ENCODE measurements at places on chromosomes 16 and 17.

GRCh38 chr16:1152651-1153259, at the start of gene CACNA1H:
Gene CACNA1H, plus strand, starts transcription at chr16:1153106. Its CDS starts 632 bp downstream, at chr16:1153738.
- no peak for DNase-seq

DNA sequence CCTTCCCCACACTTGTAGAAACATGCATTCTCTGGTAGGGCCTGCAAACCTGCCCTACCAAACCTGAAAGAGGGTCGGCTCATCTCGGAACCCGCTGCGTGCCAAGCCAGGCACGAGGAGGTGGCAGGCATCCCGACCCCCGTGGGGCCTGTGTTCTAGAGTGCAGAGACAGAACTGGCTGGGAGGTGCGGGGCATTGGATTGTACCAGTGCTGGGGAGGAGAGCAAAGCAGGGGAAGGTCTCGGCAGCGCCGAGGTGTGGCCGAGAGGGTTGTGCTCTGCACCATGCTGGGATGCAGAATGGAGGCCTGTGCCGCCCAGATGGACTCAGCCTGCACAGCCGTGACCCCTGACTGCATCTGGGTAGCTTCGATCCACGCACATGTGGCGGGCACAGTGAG, 17.8 kb upstream of the MC1R start:
- no peak for DNase-seq

GRCh38 chr17:26792486-26792885, 501.4 kb upstream of the WSB1 start:
- peak; percentile 3 for DNase-seq

- no peak for DNase-seq
Measured at GRCh38 chr17:19973156-19973555, 4.5 kb downstream of the AKAP10 start.

DNA sequence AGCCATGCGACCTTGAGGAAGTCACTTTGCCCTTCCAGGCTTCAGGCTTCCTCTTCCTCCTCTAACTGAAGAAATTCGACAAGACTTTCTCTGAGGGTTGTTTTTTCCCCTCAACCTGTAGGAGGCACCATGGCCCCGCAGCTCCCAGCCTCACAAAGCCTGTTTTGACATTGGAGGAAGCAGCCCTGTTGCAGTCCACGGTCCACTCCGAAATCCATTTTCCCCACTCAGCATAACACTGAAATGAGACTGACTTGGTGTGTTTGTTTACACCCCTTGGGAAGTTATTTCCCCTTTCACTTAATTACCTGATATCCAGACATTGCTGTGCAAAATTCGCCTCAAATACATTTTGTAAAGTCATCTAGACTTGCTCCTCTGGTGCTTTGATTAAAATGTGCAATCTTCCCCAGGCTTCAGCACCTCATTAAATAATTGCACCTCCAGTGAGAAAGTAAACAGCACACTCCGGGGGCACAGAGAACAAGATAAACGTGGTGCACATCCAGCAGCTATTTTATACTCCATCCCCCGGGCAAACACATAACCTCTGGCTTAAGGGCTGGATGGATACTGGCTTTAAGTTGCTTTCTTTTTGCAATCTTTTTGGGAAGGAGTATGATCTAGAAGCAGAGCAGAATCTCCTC, 41.4 kb upstream of the PIRT start:
- peak; percentile 44 for DNase-seq

GRCh38 chr17:52237151-52237550, 78.6 kb upstream of the CA10 start:
- no peak for DNase-seq

DNA sequence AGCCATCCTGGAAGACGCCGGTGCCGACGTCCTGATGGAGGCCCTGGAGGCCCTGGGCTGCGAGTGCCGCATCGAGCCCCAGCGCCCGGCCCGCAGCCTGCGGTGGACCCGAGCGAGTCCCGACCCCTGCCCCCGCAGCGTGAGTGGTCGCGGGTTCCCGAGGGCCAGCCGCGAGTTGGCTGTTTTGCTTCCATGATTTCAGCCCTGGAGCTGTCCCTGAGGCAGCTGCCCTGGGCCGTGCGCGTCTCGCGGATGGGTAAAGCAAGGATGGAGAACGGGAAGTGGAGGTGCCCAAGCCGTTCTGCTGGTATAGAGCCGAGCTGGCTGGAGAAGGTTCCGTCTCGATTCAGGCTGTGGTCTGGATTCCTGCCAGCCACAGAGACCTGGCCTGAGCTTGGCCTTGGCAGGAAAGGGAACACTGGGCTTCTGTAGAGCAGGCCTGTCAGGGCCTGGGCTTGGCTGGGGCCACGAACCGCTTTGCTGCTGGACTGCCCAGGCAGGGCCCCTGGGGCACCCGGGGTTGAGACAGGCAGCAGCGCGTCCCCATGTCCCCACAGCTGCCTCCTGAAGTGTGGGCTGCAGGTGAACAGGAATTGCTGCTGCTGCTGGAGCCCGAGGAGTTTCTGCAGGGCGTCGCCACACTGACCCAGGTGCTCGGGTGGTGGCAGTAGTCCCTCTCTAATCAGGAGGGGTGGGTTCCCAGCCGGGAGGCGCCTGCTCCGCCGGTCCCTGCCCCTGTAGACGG, 941 bp upstream of the MRPS34 start:
- DNase-seq, result no peak

DNA sequence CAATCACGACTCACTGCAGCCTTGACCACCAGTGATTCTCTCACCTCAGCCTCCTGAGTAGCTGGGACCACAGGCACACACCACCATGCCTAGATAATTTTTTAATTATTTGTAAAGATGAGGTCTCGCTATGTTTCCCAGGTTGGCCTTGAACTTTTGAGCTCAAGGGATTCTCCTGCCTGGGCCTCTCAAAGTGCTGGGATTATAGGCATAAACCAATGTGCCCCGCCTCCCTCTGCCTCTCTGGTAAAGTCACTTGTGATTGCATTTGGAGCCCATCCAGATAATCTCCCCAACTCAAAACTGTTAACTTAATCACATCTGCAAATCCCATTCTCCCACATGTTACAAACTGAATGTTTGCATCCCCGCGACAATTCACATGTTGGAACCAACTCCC, 11.8 kb upstream of the PECAM1 start:
- DNase-seq, result no peak

- no peak for DNase-seq
Measured at GRCh38 chr17:19454074-19454473, 43.0 kb downstream of the RNF112 start.

- no peak for DNase-seq
Measured at GRCh38 chr17:27868565-27868964, 24.6 kb downstream of the LYRM9 start.

DNA sequence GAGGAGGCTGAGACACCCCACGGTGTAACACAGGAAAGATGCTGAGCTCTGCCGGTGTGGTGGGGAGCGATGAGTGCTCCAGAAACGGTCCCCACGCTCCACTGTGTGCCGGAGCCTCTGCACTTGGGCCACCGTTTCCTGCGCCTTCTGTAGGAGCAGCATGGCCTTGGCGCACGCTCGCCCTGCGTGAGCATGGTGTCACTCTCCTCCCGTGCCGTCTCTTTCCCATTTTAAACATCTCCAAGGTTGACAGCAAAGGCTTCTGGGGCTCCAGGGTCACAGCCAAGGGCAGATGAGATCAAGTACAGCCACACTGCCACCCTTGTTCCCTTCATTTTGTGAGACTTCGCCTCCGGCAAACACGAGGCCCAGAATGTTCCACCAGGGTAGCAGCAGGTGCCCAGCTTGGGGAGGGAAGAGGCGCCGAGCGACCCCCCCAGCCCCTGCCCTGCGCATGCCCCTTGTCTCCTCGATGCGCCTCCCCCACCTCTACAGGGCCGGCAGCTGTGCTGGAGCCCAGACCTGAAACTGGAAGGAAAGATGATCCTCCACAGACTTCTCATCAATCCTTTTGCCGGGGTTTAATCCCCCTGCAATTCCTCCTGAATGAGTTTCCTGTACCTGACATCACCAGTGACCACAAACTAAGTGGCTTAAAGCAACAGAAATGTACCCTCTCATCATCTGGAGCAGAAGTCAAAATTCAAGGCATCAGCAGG, 19.9 kb upstream of the OSGIN1 start:
- no peak for DNase-seq

DNA sequence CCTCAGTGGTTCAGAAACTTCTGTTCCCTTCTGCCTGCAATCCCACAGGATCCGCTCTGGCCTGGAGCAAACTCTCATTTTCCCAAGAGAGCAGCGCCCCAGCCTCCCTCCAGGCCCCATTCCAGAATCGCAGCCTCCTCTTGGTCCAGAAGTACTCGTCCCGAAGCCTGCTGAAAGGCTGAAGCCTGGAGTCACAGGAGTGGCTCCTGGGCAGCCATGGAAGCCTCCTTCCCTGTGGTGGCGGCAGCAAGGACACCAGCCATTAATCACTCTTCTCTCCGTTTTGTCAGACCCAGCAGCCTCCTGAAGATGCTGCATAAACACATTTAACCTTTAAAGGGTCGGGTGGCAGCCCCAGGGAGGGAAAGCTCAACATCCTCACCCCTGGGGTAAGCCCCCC, 66.9 kb upstream of the TNRC6C start:
- no peak for DNase-seq

DNA sequence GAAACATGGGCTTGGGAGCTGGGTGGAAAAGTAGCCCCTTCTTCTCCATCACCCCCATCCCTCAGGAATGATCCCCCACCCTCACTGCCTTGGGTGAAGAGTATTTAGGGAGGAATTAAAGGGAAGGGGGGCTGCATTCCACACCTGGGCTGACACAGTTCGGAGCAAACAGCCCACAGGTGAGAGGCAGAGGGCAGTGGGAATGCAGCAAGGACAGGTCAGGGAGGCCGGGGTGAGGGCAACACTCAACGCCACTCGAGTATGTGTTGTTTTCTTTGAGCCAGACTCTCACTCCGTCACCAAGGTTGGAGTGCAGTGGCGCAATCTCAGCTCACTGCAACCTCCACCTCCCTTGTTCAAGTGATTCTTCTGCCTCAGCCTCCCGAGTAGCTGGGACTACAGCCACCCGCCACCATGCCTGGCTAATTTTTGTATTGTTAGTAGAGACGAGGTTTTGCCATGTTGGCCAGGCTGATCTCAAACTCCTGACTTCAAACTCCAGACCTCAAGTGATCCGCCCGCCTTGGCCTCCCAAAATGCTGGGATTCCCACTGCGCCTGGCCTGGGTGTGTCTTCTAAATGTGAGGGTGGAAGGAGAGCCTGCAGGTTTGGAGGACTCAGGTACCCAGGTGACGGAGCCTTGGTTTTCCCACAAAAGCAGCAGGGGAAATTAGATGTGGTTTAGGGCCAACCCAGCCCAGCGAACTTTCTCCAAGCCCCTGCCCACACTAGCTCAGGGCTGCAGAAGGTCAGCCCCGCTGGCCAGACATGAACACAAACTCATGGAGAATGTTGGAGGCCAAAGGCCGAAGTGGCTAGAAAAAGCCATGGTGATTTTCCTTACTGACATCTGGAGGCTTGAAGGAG, 21.2 kb upstream of the ITGA3 start:
- DNase-seq, result no peak

- peak; percentile 27 for DNase-seq
Measured at GRCh38 chr16:88393034-88393433, 10.3 kb downstream of the ZNF469 start.

GRCh38 chr17:6165806-6166205, 95.6 kb downstream of the WSCD1 start:
- DNase-seq, result no peak

DNA sequence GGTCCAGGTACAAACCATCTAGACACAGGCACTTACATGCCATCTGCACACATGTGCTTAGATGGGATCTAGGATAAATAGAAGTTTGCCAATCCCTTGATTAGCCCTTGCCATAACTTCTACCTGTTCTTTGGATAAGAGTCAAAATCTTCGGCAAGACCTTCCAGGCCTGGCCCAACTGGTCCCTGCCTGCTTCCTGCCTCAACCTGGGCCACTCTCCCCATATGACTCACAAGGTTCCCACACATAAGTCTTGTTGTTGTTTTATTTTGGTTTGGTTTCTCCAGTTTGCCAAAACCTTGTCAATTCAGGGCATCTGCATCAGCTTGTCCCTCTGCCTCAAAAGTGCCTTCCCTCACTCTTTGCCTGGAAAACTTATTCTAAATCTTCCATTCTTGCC, 95.3 kb upstream of the XYLT1 start:
- DNase-seq, result no peak

- DNase-seq, result no peak
Measured at GRCh38 chr16:75322740-75323139, 71.3 kb upstream of the BCAR1 start.

DNA sequence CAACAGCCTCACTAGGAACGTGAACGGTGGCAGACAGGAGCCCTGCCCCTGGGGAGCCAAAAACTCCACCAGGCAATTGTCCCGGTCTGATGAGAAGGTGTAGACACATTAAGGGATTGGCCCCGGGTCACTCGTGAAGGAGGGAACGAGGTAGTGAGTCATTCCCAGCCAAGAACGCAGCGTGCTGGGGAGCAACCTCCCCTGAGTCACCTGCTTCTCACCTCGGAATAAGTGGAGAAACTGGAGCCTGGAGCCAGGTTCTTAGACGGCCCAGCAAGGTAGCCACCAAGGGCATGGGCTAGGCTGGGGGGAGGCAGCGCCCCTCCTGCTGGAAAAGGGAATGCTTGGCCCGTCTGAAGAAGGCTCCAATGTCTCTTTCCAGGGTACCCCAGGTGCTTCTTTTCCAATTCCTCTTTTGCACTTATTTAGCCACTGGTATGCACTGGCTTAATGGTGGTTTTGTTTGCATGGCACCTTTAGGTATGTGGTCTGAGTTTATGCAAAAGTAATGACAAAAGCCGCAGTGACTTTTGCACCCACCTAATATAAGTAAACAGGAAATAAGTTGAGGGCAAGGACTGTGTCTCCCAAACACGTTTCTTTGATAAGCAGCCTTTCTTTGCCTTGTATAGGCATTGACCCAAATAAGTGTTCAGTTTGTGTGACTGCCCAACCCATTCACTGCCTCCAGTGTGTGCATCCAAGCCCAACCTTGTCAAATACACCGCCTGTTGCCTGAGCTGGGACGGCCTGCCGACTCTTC, 1.8 kb upstream of the HELZ start:
- peak; percentile 28 for DNase-seq

DNA sequence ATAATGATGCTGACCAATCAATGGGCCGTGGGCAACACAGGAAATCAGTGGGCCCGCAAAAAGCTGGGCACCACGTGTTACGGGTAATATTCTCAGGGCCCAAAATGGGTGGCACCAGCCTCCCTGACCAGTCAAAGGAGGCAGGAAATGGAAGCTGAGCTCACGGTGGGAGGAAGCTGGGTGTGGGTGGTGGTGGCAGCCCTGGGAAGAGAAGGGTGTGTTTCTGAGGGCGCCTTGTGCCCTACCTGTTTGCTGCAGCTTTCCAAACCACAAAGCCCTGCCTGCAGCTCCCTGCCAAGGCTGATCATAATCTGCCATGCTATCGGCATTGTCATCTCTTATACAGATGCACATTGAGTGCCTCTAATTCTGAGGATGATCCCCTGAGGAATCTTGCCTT, 457.9 kb downstream of the SLC39A11 start:
- DNase-seq, result no peak

All from muscle of back (tissue), 13 donors.